Suprapubic skin (tissue), 4 donors: ENCODE measurements at places on chromosomes 6 and 20. TPM values are rescaled to one million over a fixed set of nuclear protein-coding genes. Genes with fewer than 3 reads are reported as not detected.

RSPO3 gene
- 3.2 TPM for total RNA-seq

RBM24 gene
- 1.0 TPM for total RNA-seq

TRDN gene
- not detected for total RNA-seq

ZNF165 gene
- total RNA-seq: 0.64 TPM

LST1 gene
- total RNA-seq: 72.9 TPM

- DNase-seq: no peak
- H3K4me1 ChIP-seq: peaks cover 67% of the 10 kb centered on the region
- peak overlapping the region; percentile 75 for H3K27ac ChIP-seq
- no peaks in the 10 kb centered on the region for H3K27me3 ChIP-seq
- H3K36me3 ChIP-seq: no peaks in the 10 kb centered on the region
These were observed 108.4 kb downstream of the RTN4IP1 start for GRCh38 chr6:106520711-106521401.

- H3K27me3 ChIP-seq: no peaks in the 10 kb centered on the region
- H3K4me1 ChIP-seq: no peaks in the 10 kb centered on the region
- H3K36me3 ChIP-seq: no peaks in the 10 kb centered on the region
- H3K27ac ChIP-seq: no peak overlapping the region
- DNase-seq: no peak
These were observed 209.1 kb upstream of the CDYL start for GRCh38 chr6:4567141-4567540.

DNA sequence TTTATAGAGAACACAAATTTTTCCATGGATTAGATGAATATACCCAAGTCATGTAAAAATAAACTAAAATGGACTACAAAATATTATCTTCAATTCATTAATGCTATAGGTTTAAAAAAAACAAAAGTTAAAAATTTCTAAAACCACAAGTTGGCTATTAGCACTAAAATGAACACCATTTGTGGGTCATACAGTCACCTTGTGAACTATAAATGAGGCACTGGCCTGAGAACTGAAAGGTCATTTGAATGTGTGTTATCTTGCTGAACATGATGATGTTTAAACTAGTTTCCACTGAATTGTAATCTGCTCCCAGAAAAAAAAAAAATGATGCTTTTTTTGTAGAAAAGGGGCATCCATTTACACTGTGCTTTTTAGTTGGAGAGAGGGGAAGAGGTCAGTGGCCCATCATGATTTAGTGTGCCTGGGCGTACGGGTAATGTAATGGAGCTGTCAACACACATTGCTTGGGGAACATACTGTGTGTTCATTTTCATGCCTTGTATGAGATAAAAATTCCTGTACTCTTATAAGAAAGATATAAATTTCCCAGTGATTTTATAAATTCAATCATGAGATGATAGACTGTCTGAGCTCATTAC is 96.6 kb upstream of the FKBP1C start:
- no peaks in the 10 kb centered on the region for H3K4me1 ChIP-seq
- H3K27ac ChIP-seq: no peak overlapping the region

- H3K4me3 ChIP-seq: no peak overlapping the region
- peaks cover 55% of the 10 kb centered on the region for H3K36me3 ChIP-seq
- no peak overlapping the region for H3K27ac ChIP-seq
- no peaks in the 10 kb centered on the region for H3K4me1 ChIP-seq
These were observed 89.4 kb downstream of the TAF4 start for GRCh38 chr20:61976263-61976643.

DNA sequence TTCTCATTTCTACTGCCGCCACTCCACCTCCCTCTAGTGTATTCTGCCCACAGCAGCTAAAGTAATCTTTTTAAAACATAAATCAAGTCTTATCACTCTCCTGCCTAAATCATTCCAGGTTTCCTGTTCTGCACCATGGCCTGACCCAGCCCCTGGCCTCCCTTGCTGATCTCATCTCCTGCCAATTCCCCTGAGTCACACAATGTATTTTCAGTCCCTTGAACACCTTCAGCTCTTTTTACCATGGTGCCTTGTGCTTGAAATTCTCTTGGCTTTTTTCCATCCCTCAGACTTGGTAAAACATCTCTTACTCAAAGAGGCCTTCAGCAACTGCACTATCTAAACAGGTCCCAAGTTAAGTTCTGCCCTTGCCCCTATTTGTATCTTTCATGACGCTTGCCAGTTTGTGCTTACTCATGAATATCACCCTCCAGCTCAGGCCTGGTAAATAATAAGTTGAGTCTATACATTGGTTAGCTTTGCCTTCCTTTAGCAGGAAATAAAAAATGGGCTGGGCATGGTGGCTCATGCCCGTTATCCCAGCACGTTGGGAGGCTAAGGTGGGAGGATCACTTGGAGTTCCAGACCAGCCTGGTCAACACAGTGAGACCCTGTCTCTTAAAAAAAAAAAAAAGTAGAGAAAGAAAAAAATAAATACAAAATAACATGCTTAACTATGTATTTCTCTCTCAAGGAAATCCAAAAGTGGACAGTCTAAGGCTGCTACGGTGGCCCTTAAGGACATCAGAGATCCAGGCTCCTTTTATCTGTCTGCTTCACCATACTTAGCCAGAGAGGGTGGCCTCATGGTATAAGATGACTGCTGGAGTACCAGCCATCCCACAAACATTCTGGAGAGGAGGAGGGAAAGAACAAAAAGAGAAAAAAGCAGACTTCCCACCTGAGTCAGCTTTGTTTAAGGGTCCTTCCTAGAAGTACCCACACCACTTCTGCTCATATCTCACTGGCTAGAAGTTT is 62.2 kb downstream of the ARFGEF2 start:
- no peak overlapping the region for H3K4me3 ChIP-seq
- no peak for DNase-seq
- H3K36me3 ChIP-seq: peaks cover 73% of the 10 kb centered on the region
- no peaks in the 10 kb centered on the region for H3K4me1 ChIP-seq

DNA sequence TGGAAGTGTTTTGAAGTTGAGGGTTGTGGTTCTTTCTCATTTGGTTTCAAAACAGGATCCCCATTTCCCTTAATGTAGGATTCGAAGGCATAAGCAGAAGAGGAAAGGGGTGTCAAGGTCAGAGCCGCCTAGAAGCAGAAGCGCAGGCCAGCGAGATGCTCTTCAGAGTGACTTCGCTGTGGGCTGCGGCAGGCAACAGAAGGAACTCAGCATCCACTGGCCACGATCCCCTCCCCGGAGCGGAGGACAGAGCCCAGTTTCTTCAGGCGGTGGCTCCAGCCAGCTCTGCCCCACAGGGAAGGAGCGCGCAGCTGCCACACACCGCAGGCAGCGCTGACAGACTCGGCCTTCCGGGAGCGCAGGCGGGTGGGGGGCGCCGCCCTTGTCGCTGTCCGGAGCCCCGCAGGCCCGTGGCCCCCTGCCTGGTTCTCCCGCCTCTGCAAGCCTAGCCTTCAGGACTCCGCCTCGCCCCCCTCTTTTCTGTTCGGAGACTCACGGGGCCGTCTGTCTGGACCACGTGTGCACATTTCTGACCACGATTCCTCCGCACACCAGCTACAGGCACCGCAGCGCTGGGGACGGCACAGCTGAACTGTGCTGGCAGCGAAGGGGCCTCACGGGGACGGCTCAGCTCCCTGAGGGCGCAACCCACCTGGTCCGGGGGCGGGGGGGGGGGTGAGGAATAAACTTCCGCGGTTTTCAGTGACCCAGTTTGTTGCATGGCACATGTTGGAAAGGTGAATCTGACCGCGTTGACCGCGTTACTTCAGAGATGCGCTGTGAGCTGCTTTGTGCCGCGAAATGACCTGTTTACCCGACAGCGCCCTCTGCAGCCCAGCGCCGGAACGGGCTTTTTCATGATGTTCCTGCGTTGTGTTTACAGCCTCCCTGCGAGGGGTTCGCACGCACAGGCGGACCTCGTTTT is 26.1 kb downstream of the TTLL2 start:
- H3K27me3 ChIP-seq: peaks cover 61% of the 10 kb centered on the region
- peak; percentile 73 for DNase-seq
- no peak overlapping the region for H3K27ac ChIP-seq
- H3K4me1 ChIP-seq: peaks cover 20% of the 10 kb centered on the region

DNA sequence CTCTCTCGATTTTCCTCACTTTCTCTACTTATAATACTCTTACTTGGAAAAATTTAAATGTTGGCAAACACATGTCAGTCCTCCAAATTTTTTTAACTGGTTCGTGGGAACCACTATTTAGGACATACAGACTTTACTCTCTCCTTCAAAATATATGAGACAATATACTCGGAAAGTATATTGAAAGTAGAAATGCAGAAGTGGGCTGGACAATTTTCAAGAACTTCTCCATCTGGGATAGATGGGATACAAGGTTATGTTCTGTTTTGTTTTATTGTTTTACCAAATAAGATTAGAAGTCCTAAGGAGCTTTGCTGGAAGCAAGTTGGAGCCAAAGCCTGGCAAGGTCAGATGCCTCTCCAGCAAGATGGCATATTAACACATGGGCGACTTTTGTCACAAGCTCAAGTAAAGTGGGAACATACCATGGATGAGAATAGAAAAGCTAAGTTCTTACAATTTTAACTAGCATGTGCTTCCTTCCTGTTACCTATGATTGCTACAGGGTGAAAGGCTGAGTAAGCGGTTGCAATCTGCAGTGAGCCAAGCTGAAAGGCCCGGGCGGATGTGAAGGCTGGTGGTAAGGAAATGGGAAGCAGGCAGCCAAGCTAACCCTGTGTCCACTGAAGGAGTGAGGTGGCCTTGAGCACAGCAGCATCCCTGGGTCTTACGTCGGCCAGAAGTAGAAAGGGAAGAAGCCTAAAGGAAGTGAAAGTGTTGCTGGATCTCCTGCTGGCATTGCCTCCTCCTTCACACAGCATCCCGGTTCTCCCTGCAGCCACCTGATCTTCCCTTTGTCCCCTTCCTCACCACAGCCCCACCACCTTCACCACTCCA is 7.1 kb downstream of the MAP3K5 start:
- DNase-seq: no peak
- no peaks in the 10 kb centered on the region for H3K36me3 ChIP-seq
- H3K27me3 ChIP-seq: no peaks in the 10 kb centered on the region
- peaks cover 59% of the 10 kb centered on the region for H3K4me1 ChIP-seq
- no peak overlapping the region for H3K4me3 ChIP-seq

DNA sequence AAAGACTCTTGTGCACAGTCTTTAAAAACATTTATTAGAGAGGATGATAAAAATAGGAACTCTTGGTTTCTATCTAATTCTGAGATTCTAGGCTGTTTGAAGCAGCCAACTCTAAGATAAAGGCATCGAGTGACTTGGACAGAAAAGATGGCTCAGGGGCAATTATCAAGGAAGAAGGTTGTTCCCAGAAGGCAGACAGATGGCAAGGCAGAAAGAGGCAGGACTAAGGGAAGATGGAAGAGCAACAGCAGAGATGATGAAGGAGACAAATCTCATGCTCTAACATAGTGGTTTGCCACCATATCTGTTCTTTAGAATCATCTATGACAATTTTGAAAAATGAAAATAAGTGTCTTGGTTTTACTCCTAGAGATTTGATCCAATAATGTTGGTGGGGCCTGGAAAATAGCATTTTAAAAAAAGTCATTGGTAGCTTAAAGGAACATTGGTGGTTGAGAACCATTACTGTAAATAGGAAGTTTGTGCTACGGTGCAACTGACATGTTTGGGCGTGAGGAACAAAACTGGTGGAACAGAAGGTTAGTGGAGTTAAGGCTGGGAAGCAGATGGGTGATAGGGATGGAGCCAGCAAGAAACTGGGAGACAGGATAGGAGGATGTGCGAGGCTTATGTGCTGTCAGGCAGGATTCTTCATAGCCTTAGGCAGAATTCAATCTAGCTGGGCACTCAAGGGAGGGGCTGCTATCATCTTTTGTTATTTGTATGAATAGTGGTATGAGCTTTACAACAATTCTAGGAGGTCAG is 751.1 kb downstream of the DHX35 start:
- DNase-seq: no peak
- H3K27me3 ChIP-seq: no peaks in the 10 kb centered on the region
- no peaks in the 10 kb centered on the region for H3K36me3 ChIP-seq
- no peak overlapping the region for H3K27ac ChIP-seq

DNA sequence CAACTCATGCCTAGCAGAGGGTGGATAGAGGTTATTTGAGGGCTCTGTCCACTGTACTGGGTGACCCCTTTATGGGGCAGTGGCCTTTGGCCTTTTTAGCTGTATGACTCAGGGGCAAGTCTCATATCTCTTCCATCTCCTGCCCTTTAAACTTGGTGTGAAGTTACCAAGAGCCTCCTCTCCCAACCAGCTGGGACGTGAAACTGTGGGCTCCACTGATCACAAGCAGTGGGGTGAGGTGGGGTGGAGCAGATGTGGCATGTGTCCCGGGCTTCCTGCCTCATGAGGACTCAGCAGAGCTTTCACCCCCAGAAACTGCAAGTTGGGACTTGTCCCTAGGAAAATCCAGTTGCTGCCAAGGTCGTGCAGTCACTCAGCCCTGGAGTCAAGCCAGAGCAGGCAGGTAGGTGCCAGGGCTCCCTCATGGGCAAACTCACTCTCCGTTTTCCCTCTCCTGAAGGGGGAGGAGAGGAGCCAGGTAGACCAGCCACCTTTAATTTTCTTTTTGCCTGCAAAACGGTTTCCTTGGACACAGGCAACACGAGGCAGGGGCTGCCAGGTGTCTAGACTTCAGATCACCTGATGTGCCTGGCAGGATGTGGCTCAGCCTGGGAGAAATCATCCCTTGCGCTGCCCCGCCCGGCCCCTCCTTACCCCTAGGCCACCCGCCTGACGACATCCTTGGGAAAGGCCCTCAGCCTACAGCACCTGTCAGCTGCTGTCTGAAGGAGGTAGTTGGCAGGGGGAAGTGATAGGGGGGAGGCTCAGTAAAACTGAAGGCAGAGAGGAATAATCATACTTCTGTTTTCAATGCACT is 4.0 kb downstream of the CDKN1A start:
- H3K36me3 ChIP-seq: peaks cover 38% of the 10 kb centered on the region
- H3K4me1 ChIP-seq: peaks cover 69% of the 10 kb centered on the region
- DNase-seq: peak; percentile 86
- H3K27me3 ChIP-seq: no peaks in the 10 kb centered on the region
- peak overlapping the region; percentile 75 for H3K27ac ChIP-seq

- no peak overlapping the region for H3K27ac ChIP-seq
- no peaks in the 10 kb centered on the region for H3K27me3 ChIP-seq
- no peaks in the 10 kb centered on the region for H3K4me1 ChIP-seq
These were observed 138.1 kb downstream of the SOBP start for GRCh38 chr6:107627969-107628368.
